ENCODE measurements at places on chromosomes 11 and 22.

DNA sequence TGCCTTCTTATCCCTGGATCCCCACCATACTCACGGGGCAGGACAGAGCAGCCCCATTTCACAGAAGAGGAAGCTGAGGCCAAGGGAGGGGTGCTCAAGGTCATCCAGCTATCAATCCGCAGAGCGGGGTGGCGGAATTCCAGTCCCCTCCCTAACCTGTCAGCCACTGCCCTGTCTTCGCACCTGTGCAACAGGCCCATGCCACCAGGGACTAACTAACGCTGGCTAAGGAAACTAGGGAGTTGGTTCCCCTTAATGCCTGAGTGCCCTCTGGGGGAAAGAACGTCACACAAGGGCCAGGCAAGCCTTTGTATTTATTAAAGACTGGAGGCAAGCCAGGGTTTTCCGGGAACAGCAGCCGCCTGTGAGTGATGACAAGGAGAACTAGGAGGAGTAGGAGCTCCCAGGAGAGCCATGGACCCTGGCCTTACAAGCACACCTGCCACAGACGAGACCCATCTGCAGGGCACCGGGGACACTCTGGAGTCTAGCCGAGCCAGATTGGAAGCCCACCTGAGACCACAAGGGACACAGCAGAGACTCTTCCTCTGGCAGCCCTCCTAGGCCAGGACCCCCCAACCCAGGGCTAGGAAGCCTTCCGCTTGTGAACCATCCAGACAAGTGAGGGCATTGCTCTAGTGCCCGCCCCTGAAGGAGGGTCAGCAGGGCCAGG, 64.4 kb downstream of the MYH9 start:
- H3K36me3 ChIP-seq = peaks cover 65% of the 10 kb centered on the region
- DNase-seq = no peak
- no peak overlapping the region for H3K4me3 ChIP-seq
- H3K27ac ChIP-seq = peak overlapping the region; percentile 98
- H3K27me3 ChIP-seq = no peaks in the 10 kb centered on the region
- H3K4me1 ChIP-seq = peaks cover 68% of the 10 kb centered on the region

GRCh38 chr22:34849965-34850364, 216.0 kb upstream of the ISX start:
- H3K27me3 ChIP-seq = no peaks in the 10 kb centered on the region
- H3K36me3 ChIP-seq = no peaks in the 10 kb centered on the region
- peaks cover 51% of the 10 kb centered on the region for H3K4me1 ChIP-seq
- no peak overlapping the region for H3K4me3 ChIP-seq
- peak overlapping the region; percentile 42 for H3K27ac ChIP-seq

DNA sequence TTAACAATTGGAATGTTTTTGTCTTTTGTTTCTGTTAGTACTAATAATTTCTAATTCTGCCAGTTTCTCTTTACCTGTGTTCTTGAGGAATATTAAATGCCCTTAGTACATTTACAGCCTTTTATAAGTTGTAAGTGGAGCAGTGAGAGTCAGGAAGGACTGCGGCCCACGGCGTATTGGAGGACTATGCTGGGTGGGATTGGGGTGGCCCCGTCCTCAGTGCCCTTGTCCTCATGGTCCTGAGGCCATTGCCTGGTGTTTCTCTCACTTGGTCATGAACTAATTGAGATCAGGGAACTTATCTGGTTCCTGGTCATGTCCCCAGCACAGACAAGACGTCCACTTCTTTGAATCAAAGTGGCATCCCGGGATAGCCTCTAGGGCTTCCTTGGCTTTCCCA, 3.3 kb downstream of the TUB start:
- no peak overlapping the region for H3K4me3 ChIP-seq
- peaks cover 30% of the 10 kb centered on the region for H3K4me1 ChIP-seq
- peak; percentile 77 for DNase-seq
- H3K27me3 ChIP-seq = no peaks in the 10 kb centered on the region
- no peak overlapping the region for H3K27ac ChIP-seq

DNA sequence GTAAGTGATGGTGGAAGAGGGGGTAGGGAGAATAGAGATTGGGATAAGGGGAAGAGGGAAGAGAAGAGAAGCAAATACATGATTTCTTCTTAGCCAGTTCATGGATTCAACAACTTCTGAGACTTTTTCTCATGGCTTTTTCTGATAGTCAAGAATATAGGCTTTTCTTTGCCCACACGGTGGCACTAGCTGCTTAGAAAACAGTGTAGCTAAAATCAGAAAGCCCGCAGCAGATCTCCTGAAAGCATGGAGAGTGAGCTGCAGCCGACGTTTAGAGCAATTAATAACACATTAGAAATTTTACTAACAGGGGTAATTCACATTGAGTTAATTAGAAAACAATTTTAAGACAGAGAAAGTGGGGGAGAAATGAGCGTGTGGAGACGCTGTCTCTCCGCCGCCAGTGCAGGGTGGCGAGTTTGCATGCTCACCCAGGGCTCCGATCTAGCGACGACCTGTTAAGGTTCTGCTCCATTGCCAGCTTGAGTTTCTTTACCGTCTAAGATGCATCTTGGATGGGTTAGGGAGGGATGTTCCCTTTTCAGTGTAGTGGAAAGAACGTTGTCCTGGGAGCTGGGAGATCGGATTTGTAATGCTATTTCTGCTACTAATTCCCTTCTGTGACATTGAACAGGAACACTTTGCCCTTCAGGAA, 3.3 kb upstream of the RAG1 start:
- H3K4me3 ChIP-seq = peak overlapping the region; percentile 67
- H3K36me3 ChIP-seq = no peaks in the 10 kb centered on the region
- no peak overlapping the region for H3K27ac ChIP-seq
- H3K27me3 ChIP-seq = peaks cover 52% of the 10 kb centered on the region
- H3K4me1 ChIP-seq = peaks cover 5% of the 10 kb centered on the region

DNA sequence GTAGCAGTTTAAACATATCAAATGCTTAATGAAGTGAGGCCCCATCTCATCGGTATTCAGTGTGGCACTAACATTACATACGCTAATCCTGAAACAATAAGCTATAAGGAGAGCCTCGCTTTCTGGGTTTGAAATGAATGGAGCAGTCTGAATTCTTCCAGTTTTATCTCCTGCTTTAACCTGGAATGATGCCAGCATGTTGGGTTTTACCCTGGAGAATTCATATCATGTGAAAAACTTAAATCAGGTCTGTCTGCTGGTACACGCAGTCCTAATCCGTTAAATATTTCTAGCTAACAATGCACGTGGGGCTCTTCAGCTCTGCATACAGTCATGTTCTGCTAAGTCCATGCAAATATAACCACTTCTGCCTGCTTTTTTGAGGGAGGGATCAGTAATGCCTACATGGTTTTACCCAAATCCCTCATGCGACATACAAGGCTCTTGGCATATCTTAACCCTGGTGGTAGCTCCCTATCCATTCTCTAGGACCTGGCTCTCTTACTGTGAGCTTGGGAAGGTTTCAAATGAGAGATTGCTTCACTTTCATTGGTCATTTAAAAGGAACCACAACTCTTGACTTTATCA, 92.7 kb downstream of the COMMD9 start:
- H3K27ac ChIP-seq = peak overlapping the region; percentile 34
- no peak for DNase-seq
- H3K36me3 ChIP-seq = peaks cover 8% of the 10 kb centered on the region
- H3K4me3 ChIP-seq = no peak overlapping the region

DNA sequence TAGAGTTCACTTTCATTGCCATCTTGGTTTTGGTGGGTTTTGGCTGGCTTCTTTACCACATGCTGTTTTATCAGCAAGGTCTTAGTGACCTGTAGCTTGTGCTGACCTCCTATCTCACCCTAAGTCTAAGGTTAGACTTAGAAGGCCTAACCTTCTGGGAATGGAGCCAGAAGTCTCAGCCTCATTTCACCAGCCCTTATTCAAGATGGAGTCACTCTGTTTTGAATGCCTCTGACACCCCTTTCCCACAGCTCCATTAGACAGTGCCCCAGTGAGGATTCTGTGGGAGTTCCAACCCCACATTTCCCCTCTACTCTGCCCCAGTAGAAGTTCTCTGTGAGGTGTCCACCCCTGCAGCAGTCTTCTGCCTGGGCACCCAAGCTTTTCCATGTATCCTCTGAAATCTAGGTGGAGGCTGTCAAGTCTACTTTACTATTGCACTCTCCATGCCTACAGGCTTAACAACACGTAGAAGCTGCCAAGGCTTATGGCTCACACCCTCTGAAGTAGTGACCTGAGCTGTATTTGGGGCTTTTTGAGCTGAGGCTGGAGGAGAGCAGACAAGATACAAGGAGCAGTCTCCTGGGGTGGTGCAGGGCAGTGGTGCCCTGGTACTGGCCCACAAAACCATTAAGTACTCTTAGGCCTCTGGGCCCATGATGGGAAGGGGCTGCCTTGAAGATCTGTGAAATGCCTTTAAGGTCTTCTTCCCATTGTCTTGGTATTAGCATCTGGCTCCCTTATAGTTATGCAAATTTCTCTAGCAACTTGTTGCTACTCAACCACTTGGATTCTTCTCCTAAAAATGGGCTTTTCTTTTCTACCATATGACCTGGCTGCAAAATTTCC, 65.9 kb upstream of the SC5D start:
- H3K27me3 ChIP-seq = peaks cover 13% of the 10 kb centered on the region
- H3K4me1 ChIP-seq = no peaks in the 10 kb centered on the region
- no peak overlapping the region for H3K27ac ChIP-seq
- DNase-seq = no peak

DNA sequence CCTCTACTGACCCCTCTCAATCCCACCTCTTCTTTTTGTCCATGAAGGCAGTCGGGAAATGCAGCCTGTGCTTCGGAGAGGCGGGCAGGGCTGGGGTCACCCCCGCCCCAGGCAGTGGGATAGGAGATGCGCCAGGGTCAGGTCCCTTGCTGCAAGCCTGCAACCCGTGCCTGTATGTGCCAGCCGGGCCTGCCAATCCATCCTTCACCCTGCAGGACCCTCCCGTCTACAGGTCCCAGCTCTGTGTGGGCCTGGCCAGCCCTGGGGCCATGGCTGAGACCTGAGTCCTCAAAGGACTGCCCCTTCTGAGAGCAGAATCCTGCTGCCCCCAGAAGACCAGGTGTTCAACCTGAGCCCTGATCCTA, 10.9 kb downstream of the ASCL2 start:
- H3K27me3 ChIP-seq = peaks cover 26% of the 10 kb centered on the region
- H3K36me3 ChIP-seq = no peaks in the 10 kb centered on the region
- H3K4me1 ChIP-seq = no peaks in the 10 kb centered on the region
- DNase-seq = peak; percentile 90
- no peak overlapping the region for H3K4me3 ChIP-seq
